CD4-positive, alpha-beta T cell (primary cell): ENCODE measurements at places on chromosomes 1 and 21.

- no peak for DNase-seq
Observed at GRCh38 chr1:116560704-116561490, 9.9 kb downstream of the CD58 start.

DNA sequence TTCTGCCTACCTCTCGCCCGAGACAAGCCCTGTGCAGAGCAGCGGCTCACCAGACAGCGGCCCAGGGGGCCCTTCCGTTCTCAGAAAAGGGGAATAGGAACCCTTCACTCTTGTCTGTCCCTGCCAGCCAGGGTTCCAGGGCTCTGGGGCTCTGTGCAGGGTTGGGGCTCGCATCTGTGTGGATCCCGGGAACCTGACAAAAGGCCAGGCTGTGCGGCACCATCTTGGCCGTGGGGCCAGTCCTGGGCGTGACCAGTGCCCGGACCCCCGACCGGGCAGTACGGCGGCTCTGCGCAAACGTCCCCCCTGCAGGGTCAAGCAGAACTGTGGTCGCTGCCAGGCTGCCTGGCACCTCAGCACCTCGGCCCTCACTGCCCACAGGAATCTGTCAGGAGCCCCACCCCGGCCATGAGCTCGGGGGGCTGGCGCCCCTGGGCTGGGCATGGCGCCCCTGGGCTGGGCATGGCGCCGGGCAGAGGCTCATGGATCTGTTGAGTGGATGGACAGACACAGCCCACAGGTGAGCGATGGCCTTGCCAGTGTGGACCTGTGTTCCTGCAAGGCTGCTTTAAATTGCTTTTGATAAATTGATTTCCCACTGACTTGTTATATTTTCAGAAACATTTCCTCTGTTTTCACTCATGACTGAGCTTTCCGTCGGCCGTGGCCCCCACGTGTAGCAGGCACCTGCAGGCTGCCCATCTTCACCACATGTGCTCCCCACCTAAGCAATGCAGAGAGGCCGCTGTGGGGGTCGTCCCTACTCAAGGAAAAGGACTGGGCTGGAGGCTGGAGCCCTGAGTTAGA lies 59.0 kb downstream of the SLX9 start:
- DNase-seq = no peak

- DNase-seq = no peak
Observed at GRCh38 chr21:34639882-34640788, 25.2 kb upstream of the RCAN1 start.

DNA sequence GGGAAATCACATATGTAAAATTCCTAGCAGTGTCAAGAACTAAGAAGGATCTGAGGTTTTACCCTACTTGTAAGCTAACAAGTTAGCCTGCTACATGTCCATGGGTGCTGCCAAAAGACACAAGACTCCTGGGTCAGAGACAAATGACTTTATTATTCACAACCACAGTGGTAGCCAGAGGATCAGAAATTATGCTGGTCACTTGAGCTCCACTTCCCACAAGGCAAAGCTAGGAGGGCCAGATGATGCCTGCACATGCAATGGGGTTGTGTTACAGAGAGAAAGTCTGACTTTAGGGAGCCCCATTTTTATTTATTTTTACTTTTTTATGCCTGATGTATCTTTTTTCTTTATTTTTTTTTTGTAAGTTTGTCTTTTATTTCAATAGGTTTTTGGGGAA lies 136.8 kb downstream of the S1PR1 start:
- DNase-seq = no peak

GRCh38 chr1:6447818-6448748 lies 17.9 kb downstream of the TNFRSF25 start:
- DNase-seq = peak; percentile 51

DNA sequence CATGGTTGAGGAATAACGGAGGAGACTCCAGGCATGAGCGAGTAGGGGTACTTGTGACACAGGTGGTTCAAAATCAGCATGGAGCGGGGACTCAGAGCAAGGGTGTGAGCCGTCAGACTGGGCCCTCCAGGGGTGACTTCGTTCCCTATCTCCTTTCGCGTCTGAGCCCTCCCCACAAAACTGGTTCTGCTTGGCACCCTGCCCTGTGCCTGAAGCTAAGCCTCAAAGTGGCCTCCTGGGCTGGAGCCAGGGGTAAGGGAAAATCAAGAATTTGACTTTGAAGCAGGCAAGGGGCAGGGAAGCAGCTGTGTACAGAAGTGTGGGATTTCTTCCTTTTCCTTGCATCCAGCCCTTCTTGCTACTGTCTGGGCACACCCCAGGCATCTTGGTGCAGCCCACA lies 331.5 kb upstream of the AJAP1 start:
- DNase-seq = no peak

DNA sequence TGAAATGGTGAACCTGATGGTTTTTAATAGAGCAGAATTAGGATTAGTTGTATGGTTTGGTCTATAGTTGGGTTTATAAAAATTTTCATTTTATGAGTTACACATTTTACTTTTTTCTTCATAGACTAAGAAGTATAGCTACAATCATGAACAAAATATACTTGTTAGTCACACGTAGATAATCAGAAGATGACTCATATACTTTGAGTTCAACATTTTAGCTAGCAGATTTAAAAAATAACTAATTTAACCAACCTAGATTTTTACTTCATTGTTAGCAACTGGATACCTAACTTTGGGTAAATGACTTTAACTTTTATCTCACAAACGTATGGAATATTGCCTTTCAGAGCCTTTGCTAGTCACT lies 27.9 kb downstream of the MORC3 start:
- no peak for DNase-seq
